ENCODE measurements at places on chromosomes 11 and 22.

DNA sequence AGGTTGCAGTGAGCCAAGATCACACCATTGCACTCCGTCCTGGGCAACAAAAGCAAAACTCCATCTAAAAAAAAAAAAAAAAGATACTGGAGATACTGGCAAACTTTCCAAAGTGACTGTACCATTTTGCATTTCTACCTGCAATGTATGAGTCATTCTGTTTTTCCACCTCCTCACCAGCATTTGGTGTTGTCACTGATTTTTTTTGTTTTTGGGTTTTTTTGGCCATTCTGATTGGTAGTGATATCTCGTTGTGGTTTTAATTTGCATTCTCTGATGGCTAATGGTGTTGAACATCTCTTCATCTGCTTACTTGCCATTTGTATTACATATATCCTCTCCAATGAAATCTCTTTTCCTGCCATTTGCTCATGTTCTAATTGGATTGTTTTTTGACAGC lies 12.0 kb upstream of the RBX1 start:
- DNase-seq: no peak

DNA sequence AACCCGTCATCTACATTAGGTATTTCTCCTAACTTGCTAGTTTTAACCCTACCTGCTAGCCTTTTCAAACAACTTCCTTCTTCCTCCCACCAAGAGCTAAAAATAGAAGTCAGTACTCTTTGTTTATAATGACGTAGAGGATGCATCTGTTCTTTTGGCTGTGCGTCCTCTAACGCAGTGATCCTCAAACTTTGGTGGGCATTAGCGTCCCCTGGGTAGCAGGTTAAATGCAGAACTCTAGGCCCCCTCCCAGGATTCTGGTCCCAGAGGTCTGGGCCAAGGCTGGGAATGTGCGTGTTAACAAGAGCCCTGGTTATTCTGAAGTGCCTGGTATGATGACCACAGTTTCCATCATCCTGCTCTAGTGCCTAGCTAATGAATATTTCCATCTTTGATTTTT lies 67.6 kb downstream of the BARX2 start:
- no peak for DNase-seq

DNA sequence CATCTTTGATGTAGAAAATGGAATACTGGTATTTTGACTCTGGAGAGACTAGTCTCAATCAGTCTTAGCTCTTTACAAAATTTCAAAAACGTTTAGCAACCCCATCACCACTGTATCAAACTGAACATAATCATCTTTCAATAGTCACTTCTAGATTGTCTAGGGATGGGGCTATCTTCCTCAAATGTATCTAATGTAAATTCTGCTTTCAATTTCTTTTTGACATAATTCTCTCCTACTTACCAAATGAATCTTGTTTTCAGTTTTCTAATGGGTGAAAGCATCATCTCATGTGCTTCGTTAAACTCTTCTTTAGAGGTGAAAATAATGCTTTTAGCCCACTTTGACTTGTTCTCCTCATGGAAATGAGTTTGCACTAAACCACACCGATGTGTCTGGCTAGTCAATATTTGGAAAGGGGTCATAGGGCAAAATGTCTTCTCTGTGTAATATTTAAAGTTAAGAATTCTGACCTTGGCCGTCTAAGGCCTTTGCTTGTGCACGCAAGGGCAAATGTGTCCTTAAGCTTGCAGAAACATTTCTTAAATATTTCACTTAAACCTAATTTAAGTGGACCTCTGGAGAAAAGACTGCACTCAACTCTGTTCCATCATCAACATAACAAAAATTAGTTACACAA lies 5.2 kb downstream of the SIK3 start:
- DNase-seq: no peak

DNA sequence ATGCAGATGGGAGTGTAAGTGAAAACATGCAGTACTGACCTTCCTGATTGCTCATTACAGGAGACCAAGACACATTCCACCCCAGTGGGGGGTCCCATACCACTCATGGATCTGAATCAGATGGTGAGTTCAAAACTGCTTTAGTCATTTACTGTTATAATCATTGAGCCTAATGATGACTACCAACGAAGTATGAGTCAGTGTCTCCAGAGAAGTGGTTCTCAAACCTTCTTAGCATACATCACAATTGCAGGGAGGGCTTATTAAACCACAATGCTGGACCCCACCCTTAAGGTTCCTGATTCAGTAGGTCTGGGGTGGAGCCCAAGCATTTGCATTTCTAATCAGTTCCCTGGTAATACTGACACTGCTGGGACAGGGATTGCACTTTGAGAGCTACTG lies 75.8 kb downstream of the CD44 start:
- peak; percentile 53 for DNase-seq

DNA sequence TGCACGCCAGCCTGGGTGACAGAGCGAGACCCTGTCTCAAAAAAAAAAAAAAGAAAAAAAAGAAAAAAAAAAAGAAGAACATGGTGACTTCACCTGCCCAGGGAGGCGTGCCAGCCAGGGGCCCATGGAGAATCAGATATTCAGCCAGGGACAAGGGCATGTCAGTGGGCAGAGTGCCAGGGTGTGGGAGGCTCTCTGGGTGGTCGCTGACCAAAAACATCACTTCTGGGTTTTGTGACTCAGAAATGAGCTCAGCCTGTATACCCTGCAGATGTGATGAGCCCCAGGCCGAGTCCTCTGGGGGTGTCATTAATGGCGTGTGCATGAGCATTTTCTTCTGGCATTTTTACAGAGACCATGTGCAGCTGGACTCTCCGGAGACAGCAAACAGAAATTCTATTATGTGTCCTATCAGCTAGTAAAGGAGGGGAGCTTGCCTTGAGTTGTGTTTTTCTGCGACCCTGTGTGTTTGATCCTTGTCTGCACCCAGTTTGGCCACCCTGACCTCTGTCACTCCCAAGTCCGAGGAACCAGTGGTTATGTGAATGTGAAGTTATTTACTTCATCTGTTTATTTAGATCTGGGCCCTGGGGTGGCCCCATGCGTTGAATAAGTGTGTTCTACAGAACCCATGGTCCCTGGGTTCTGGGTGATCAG lies 53.6 kb downstream of the BCR start:
- no peak for DNase-seq

GRCh38 chr11:94574193-94574961 lies 7.2 kb downstream of the PIWIL4 start:
- DNase-seq: peak; percentile 50

GRCh38 chr11:77450227-77450626 lies 23.7 kb downstream of the PAK1 start:
- no peak for DNase-seq

DNA sequence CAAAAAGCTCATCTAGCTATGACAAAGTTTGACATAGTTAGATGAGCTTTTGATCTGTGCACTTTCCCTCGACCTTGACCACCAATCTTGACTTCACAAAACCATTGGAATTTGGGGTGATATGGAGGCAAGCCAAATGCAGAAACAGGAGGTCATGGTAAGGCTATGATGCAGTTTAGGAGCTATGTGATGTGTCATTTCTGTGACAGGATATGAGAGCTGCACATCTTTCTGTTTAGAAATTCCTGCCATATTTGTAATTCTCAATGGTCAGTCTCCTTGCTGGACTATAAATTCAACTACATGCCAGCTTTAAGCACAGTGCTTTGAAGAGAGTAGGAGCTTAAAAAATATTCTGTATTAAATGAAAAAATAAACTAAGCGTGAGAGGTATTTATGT lies 12.9 kb downstream of the OR51B6 start:
- DNase-seq: no peak

GRCh38 chr22:30044881-30045493 lies 35.3 kb upstream of the HORMAD2 start:
- DNase-seq: no peak

GRCh38 chr11:126791446-126791845 lies 209.1 kb downstream of the KIRREL3 start:
- no peak for DNase-seq

All from HFF-Myc (cell line).